ENCODE measurements at places on chromosomes 4 and X.

- DNase-seq: no peak
Observed at GRCh38 chrX:153769158-153769864, 5.3 kb downstream of the PLXNB3 start.

GRCh38 chr4:155012469-155012868 is 196.0 kb upstream of the NPY2R start:
- DNase-seq: no peak

GRCh38 chr4:189029976-189030504 is 890.8 kb downstream of the TRIML1 start:
- DNase-seq: no peak

DNA sequence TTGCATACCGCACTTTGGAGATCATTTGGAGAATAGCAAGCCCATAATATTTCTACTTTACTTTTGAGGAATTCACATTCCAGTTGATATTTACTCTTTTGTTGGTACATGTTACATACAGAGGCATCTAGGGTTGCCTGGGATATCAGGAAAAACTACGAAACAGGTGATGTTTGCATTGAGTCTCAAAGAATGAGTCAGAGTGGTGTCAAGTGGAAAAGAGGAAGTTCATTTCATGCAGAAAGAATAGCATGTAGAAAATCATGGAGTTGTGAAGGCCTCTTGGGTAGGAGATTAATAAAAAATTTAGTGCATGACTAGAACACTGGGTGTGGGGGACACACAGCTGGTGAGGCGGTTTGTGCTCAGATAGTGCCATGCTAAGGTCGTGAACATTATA is 33.5 kb upstream of the ELOVL6 start:
- DNase-seq: no peak

- no peak for DNase-seq
Observed at GRCh38 chr4:1753697-1754311, 32.5 kb downstream of the TACC3 start.

DNA sequence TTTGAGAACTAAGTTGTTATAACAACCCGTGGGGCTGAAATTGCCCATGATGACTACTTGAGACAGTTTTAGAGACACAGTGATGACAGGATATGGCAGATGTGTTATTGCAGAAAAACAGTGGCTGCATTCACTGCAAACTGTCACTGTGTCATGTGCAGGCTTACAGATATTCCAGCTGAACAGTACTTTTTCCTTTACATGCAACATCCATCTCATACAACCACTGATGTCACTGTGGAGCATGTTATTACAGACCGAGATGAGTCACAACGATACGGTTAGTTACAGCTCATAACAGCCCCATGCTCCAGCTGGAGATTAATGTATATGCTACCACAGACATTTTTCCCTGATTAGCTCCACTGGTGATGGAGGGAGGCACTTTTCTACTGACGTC is 207.4 kb downstream of the TMA16 start:
- DNase-seq: no peak

GRCh38 chrX:135463937-135464336 is 42.2 kb downstream of the SMIM10L2A start:
- no peak for DNase-seq

All from ascending aorta (tissue), 2 donors.